ENCODE measurements at places on chromosomes 6 and 20.

GRCh38 chr6:7157752-7158616 lies 50.2 kb downstream of the RREB1 start:
- no peak for DNase-seq

- no peak for DNase-seq
These were observed 336.9 kb upstream of the PREP start for GRCh38 chr6:105739764-105740163.

DNA sequence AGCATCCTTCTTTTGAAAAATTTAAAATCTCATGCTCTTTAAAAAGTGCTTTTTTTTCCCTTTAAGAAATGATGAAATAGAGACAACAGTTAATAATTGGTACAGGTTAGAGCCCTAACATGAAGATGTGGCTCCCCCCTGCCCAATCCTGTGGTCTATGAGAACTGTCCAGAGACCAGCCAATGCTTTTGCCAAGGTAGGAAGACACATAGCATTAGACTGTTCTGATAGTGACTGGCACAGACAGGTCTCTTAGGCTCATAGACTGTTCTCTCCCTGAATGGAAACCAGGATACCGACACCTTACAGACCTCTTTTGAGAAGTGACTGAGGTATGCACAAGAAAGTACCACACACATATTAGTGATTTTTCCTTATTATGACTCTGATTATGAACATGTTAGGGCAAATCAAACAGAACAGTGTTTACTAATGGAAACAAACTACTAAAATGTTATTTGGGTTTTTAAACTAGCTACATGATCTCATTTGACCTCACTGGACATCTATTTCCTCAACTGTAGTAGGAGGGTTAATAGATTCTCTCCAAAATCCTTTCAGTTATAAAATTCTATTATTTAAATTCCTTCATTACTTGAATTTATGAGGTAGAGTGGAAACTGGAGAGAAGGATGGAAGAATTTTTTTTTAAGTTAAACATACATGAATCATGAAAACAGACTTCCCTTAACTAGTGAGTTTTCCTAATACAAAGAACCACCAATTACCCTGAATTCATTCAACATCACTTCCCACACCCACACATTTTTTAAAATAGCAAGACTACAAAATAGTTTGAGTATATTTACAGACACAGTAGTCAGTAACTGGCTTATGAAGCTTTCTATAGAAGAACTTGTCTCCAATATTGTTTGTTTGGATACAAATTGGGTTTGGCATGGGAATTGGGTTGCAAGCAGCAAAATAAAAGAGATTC lies 120.4 kb downstream of the OGFRL1 start:
- no peak for DNase-seq

GRCh38 chr20:36919715-36920333 lies 31.7 kb downstream of the SAMHD1 start:
- DNase-seq = no peak

DNA sequence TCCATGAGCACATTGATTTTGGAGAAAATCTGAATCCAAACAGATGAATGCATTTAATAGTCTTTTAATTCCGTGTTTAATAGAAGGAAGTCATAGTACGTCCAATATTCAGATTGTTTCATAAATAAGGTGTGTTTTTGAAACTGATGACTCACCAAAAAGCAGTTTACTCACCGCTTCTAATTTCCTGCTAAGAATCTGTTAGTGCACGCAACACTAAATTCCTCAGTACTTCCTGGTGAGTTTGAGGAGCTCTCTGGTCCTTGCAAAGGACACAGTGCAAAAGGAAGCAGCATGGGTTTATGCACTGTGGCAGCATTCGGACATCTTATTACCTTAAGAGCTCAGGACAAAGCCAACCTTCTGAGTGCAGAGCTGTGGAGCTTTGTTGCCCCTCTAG lies 2.3 kb upstream of the ADGRF1 start:
- DNase-seq = no peak

- no peak for DNase-seq
These were observed 23.3 kb downstream of the MAP7 start for GRCh38 chr6:136526937-136527336.

DNA sequence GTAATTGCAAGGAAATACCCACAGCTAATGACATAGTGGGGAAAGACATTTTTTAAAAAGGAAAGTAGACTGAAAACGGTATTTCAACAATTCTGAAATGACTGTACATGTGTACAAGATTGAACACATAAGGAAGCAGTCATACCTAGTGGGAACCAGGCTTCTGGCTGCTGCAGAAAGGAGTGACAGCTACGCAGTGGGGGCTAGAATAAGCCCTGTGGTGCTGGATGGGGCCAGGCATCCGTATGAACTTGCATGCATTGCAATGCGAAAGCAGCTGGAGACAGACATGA lies 54.9 kb upstream of the GPR31 start:
- no peak for DNase-seq

- DNase-seq = no peak
These were observed 40.5 kb upstream of the LRRC1 start for GRCh38 chr6:53754330-53754729.

DNA sequence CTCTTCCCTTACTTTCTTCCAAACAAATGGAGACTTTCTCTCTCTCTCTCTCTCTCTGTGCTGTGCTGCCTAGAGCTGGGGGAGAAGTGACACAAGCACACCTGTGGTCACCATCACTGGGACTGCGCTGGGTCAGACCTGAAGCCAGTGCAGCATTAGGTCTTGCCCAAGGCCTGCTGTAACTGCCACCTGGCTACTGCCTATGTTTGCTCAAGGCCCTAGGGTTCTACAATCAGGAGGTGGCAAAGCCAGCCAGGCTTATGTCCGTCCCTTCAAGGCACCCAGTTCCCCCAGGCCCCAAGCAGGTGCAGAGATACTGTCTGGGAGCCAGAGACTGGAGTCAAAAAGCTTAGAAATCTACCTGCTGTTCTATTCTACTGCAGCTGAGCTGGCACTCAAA lies 49.4 kb upstream of the TOP1 start:
- DNase-seq = no peak

- DNase-seq = no peak
These were observed 109.6 kb upstream of the CARMIL1 start for GRCh38 chr6:25169553-25169952.

- DNase-seq = no peak
These were observed 521.6 kb downstream of the CD83 start for GRCh38 chr6:14638906-14639761.

DNA sequence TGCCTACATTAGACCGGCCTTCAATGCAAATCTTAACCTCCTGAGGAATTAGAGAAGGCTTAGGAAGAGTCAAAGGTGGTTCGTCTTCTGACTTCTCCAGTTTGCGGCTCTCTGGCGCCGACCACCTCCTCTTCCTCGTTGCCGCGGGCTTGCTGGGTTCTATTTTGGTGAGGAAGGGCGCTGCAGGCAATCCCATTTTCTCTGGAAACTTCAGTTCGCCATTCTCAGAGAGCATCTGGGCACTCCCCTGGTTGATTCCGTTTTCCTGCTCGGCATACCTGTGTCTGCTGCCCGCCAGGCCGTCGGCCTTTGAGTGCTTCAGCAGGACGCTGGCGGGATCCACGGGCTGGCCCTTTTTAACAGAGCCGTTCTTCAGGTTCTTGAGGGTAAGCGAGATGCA lies 67.9 kb downstream of the GMPR start:
- no peak for DNase-seq
